ENCODE measurements at places on chromosomes 6 and 20. TPM values are rescaled to one million over a fixed set of nuclear protein-coding genes. Genes with fewer than 3 reads are reported as not detected.

Gene ZBTB46
- 39.5 TPM for total RNA-seq

DNA sequence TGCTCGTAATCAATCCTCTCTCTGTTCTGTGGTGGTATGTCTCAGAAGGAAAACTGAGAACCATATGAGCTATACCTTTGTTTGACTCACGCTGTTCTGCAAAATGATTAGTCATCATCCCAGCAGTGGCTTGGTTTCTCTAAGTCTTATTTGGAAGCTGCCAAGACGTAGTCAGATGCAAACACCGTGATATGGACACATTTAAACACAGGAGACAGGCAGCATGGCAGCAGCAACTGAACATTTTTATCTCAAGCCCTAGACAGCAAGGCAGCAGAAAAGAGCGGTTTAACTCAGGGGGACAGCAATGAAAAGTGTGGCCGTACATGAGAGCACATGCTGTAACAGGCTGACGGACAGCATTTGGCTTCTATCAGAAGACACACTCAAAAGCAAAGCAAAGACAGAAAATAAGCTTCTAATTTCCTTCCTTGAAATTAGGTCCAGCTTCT, 1295.1 kb downstream of the EPHA7 start:
- no peaks in the 10 kb centered on the region for H3K4me1 ChIP-seq
- H3K4me3 ChIP-seq: no peak overlapping the region
- no peaks in the 10 kb centered on the region for H3K36me3 ChIP-seq
- H3K27ac ChIP-seq: no peak overlapping the region
- DNase-seq: no peak
- no peaks in the 10 kb centered on the region for H3K27me3 ChIP-seq

DNA sequence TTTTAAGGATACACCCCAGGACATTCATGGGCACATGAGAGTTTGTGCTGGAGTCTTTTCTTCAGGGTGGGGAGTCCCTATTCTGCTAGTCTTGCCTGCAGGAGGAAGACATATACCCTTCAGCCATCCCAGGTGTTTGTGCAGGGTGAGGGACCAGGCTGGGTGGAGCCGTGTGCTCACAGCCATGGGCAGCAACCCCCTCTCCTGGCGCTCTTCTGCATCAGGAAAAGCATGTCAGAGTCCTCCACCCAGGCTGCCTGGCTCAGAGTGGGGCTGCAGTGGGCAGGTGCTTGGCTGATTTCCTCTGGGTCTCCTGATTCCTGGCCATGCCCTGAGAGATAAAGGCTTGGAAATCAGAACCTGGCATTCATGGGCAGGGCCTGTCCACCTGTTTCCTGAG, 22.7 kb upstream of the MLN start:
- DNase-seq: no peak
- H3K36me3 ChIP-seq: no peaks in the 10 kb centered on the region
- H3K27me3 ChIP-seq: no peaks in the 10 kb centered on the region
- no peak overlapping the region for H3K4me3 ChIP-seq

Gene ZNF391
- total RNA-seq: 0.75 TPM

Gene GFRAL
- total RNA-seq: not detected

DNA sequence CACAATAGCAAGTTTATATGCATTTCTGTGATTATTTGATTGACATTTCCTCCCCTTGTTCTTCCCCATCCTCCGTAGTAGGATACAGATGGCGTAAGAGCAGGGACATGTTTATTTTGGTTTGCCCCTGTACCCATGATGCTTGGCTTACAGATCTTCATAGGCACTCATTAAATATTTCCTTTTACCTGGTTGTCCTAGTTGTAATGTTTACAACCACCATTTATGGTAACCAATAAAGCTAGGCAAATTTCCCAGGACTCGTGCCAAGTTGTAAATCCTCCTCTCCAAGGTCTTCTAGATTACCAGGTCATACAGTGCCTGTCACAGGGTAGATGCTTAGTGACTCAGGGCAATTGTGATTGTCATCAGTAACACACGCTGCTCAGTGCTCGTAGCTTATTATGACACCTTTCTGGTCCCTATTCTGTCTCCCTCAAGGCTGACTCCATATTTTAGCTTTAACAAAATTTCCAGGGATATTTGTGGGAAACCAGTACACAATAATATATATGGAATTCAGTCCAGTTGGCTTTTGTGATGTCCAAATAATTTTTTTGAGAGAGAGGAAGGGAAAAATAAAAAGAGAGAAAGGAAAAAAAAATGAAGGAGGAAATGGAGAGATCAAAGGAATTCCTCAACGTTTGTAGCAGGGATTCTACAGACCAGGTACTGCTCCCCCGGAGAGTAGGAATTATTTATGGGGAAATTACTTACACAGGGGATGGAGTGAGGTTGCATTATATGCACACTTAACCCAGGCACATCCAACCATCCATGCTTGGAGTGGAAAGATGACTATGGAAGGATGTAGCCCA, 24.6 kb downstream of the CYP24A1 start:
- DNase-seq: no peak
- no peaks in the 10 kb centered on the region for H3K4me1 ChIP-seq
- H3K4me3 ChIP-seq: no peak overlapping the region
- H3K27me3 ChIP-seq: no peaks in the 10 kb centered on the region
- H3K36me3 ChIP-seq: no peaks in the 10 kb centered on the region
- H3K27ac ChIP-seq: no peak overlapping the region

Gene ASIP
- not detected for total RNA-seq

DNA sequence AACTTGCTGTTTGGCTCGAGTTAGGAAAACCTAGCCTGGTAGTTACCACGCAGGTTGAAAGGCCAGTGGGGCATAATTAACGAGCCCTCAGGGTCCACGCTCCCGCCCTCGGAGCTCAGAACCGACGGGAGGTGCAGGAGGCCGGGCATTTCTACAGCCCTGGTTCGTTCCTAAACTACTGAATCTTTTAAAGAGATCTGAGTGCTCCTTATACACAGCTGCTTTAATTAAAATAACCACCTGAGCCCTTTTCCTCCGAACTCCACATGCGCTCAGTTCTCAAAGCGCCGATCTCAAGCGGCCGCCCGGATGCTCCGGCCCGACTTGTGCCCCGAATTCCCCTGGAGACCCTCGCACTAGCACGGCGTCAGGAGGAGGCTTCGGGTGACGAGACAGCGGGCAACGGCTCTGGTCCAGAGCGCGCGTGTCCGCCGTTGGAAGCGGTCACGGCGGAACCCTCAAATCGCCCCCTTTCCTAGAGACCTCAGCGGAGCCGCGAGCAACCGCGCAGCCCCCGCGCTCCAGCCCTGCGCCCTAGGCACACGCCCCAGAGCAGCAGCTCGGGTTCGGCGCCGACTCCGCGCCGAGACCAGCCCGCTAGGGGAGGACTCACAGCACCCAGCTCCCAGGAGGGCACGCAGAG, 397 bp downstream of the WDR27 start:
- H3K27me3 ChIP-seq: no peaks in the 10 kb centered on the region
- H3K4me3 ChIP-seq: peak overlapping the region; percentile 83
- no peaks in the 10 kb centered on the region for H3K36me3 ChIP-seq
- no peaks in the 10 kb centered on the region for H3K4me1 ChIP-seq

Gene UBD
- total RNA-seq: not detected

DNA sequence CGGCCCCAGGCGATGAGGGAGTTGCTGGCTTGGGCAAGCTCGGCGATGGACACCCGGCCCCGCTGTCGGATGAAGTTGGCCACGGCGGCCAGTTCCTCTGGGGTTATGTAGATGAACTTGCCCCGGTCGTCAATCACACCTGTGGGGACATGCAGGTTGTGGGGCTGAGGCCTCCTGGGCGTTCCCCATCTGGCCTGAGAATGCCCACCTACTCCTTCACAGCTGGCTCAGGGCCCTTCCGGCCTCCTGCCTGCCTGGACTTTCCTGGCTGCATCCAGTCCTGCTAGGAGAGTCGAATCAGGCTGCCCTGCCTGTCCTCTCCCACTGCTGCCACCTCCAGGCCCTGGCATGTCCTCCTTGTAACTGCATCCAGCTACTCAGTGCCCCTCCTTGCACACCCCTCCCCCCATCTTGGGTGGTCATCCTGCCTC, 13.8 kb downstream of the DDRGK1 start:
- H3K36me3 ChIP-seq: peaks cover 48% of the 10 kb centered on the region
- DNase-seq: no peak
- no peak overlapping the region for H3K27ac ChIP-seq
- H3K27me3 ChIP-seq: no peaks in the 10 kb centered on the region
- H3K4me3 ChIP-seq: no peak overlapping the region

Gene CRISP2
- total RNA-seq: not detected

GRCh38 chr20:35611482-35611881, 4.1 kb upstream of the SPAG4 start:
- no peak for DNase-seq
- no peak overlapping the region for H3K4me3 ChIP-seq
- H3K4me1 ChIP-seq: no peaks in the 10 kb centered on the region
- no peaks in the 10 kb centered on the region for H3K36me3 ChIP-seq
- H3K27me3 ChIP-seq: no peaks in the 10 kb centered on the region

DNA sequence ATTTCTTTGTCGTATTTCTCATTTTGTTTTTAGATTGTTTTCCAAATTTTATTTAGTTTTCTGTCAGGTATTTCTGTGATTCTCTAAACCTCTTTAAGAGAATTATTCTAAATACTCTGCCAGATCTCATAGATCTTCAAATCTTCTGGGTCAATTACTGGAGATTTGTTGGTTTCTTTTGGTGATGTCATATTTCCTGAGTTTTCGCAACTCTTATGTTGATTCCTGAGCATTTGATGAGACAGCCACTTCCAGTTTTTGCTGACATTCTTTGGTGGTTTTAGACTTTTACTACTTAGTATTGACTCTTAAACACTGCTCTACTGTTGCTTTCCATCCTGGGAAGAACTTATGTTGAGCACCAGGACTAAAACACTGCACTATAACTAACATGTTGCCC, 21.9 kb downstream of the ADGB start:
- no peak overlapping the region for H3K27ac ChIP-seq
- H3K27me3 ChIP-seq: no peaks in the 10 kb centered on the region
- DNase-seq: no peak
- H3K4me3 ChIP-seq: no peak overlapping the region

- no peak overlapping the region for H3K4me3 ChIP-seq
- H3K27me3 ChIP-seq: no peaks in the 10 kb centered on the region
- H3K36me3 ChIP-seq: no peaks in the 10 kb centered on the region
- no peak for DNase-seq
- no peak overlapping the region for H3K27ac ChIP-seq
- H3K4me1 ChIP-seq: no peaks in the 10 kb centered on the region
Observed at GRCh38 chr6:94956910-94957309, 620.4 kb upstream of the MANEA start.

GRCh38 chr20:44707018-44707579, 8.1 kb upstream of the CCN5 start:
- no peaks in the 10 kb centered on the region for H3K36me3 ChIP-seq
- no peak overlapping the region for H3K4me3 ChIP-seq
- peaks cover 34% of the 10 kb centered on the region for H3K4me1 ChIP-seq
- no peak for DNase-seq

GRCh38 chr6:160285541-160286105, 27.0 kb upstream of the SLC22A2 start:
- H3K4me1 ChIP-seq: no peaks in the 10 kb centered on the region
- H3K27me3 ChIP-seq: no peaks in the 10 kb centered on the region
- H3K27ac ChIP-seq: no peak overlapping the region

Gene NKAIN2
- total RNA-seq: 0.11 TPM

GRCh38 chr20:60224914-60225313, 266.7 kb downstream of the CDH26 start:
- no peak overlapping the region for H3K27ac ChIP-seq
- no peaks in the 10 kb centered on the region for H3K27me3 ChIP-seq
- DNase-seq: no peak

Gene BMP2
- 31.1 TPM for total RNA-seq

DNA sequence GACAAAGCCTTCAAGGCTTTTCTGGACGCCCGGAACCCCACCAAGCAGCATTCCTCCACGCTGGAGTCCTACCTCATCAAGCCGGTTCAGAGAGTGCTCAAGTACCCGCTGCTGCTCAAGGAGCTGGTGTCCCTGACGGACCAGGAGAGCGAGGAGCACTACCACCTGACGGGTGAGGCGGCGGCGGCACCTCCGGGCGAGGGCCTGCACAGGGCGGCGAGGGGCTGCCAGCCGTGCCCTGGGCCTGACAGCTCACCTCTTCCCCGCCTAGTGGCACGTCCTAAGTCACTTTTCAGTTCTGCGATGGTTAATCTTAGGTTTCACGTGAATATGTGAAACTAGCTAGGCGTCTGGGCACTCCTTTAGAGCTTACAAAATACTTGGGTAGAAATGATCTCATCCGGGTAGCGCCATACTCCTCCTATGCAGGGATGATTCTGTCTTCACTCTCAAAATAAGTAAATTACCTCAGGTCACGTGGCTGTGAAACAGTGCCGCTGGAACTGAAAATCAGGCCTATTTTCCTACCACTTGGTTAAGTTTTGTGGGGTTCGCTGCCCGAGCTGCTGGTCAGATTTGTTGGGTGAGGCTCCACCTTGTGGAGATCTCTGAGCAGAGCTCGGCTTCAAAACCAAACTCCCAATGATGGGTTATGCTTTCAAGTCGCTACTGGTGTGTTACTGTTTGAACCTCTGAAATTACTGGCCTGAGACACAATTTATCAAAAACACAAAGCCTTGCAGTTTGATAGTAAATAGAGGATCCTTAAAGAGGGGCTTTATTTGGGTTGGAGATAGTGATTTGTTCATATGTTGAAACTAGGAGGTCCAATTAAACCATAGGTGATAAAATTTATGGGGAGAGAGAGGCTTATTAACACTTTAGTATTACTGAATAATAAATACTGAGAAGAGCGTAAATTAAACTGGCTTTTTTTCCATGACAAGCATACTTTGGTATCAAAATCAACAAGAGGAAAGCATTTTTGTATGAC, 15.5 kb upstream of the CLDN20 start:
- no peaks in the 10 kb centered on the region for H3K4me1 ChIP-seq
- no peaks in the 10 kb centered on the region for H3K27me3 ChIP-seq
- DNase-seq: no peak
- H3K36me3 ChIP-seq: peaks cover 11% of the 10 kb centered on the region
- peak overlapping the region; percentile 76 for H3K27ac ChIP-seq

- peak; percentile 70 for DNase-seq
- peaks cover 16% of the 10 kb centered on the region for H3K4me1 ChIP-seq
- H3K27ac ChIP-seq: peak overlapping the region; percentile 96
- no peak overlapping the region for H3K4me3 ChIP-seq
- H3K27me3 ChIP-seq: no peaks in the 10 kb centered on the region
Observed at GRCh38 chr20:23145281-23145700, 59.2 kb upstream of the CD93 start.

GRCh38 chr20:48681201-48681872, 146.5 kb downstream of the PREX1 start:
- H3K36me3 ChIP-seq: peaks cover 34% of the 10 kb centered on the region
- DNase-seq: no peak
- no peaks in the 10 kb centered on the region for H3K27me3 ChIP-seq
- peaks cover 17% of the 10 kb centered on the region for H3K4me1 ChIP-seq
- no peak overlapping the region for H3K4me3 ChIP-seq
